CD4-positive, alpha-beta T cell (primary cell): ENCODE measurements at places on chromosomes 2 and 18.

- peak; percentile 53 for DNase-seq
- H3K27ac ChIP-seq: peak overlapping the region; percentile 85
- no peaks in the 10 kb centered on the region for H3K27me3 ChIP-seq
- H3K36me3 ChIP-seq: no peaks in the 10 kb centered on the region
- peak overlapping the region; percentile 13 for H3K4me3 ChIP-seq
These were observed 55.0 kb downstream of the ANKRD44 start for GRCh38 chr2:197255543-197255942.

DNA sequence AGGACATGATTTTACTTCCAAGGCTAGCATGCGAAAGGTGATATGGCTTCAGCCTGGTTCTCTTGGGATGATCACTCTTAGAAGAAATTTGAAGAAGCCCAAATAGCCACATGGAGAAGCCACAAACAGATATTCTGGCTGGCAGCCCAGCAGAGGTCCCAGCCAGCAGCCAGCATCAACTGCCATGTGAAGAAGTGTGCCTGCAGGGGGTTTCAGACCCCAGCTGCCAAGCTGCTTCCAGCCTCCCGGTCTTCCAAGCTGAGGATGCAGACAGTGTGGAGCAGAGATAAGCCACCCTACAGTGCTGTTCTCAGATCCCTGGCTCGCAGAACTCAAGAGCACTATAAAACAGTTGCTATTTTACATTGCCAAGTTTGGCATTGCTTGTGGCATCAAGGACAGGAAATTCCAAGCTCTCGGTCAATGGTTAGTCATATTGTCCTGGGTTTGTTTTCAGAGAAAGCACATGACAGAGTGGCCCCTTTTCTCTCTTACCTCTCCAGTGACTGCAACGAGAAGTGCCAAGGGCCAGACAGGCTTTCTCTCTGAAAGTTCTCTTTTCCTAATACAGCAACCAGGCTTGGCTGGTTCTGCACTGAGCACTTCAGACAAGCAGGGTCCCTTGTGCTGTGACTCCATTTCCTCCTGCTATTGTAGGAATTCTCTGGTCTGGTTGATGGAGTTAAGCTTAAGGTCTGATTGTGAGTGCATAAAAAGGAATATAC is 223.7 kb downstream of the ANKRD30B start:
- no peaks in the 10 kb centered on the region for H3K27me3 ChIP-seq
- no peak overlapping the region for H3K27ac ChIP-seq
- no peaks in the 10 kb centered on the region for H3K36me3 ChIP-seq

DNA sequence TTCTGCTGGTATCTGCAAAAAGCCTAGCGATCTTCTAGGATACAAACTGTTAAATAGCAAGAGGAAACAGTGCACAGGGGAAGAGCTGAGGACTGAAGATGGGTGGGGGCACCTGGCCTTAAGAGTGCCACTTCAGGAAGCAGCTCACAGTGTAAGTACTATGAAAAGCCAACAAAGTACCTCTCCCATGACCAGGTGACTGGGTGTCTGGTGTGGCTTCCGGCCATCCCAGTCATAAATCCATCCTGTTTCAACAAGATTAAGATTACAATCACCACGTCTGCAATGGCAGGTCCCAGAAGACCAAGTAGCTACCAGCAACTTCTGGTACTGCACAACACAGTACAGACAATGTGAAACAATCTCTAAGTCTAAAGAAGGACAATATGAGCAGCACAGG is 15.9 kb downstream of the ERFE start:
- DNase-seq: no peak
- H3K4me1 ChIP-seq: no peaks in the 10 kb centered on the region
- no peak overlapping the region for H3K4me3 ChIP-seq
- H3K36me3 ChIP-seq: peaks cover 81% of the 10 kb centered on the region
- no peaks in the 10 kb centered on the region for H3K27me3 ChIP-seq
- H3K27ac ChIP-seq: no peak overlapping the region

- H3K4me1 ChIP-seq: peaks cover 24% of the 10 kb centered on the region
- no peaks in the 10 kb centered on the region for H3K36me3 ChIP-seq
- peak; percentile 43 for DNase-seq
These were observed 5.1 kb upstream of the MIB1 start for GRCh38 chr18:21735452-21736015.

GRCh38 chr2:186570604-186571003 is 19.3 kb upstream of the ITGAV start:
- no peaks in the 10 kb centered on the region for H3K27me3 ChIP-seq
- H3K4me1 ChIP-seq: no peaks in the 10 kb centered on the region
- H3K27ac ChIP-seq: no peak overlapping the region
- no peak for DNase-seq
- no peak overlapping the region for H3K4me3 ChIP-seq

DNA sequence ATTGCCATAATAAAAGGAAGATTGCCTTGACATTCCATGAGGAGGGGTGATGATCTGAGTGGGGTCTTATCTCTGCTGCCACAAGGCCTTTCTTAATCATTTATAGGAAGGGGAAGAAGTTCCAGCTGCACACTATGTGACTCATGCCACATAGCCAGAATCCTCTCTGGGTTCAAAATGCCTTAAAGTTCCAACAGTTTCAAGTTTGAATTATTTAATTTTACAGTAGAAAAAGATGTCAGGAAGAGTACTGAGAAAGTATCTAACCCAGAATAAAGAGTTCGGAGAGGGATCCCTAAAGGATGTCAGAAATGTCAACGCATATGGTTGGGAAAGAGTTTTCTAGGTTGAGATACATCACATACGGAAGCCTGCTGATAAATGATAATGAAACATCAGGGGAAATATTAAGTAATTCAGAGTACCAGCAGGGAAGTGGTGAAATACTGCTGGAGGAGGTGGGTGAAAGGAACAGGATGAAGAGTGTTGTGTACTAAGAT is 999.9 kb downstream of the TSN start:
- H3K27me3 ChIP-seq: no peaks in the 10 kb centered on the region
- no peaks in the 10 kb centered on the region for H3K4me1 ChIP-seq
- no peak overlapping the region for H3K27ac ChIP-seq
- DNase-seq: no peak

GRCh38 chr2:22904126-22904684 is 480.8 kb upstream of the KLHL29 start:
- H3K36me3 ChIP-seq: no peaks in the 10 kb centered on the region
- no peak overlapping the region for H3K4me3 ChIP-seq
- no peaks in the 10 kb centered on the region for H3K27me3 ChIP-seq
- no peak overlapping the region for H3K27ac ChIP-seq
- DNase-seq: no peak
- H3K4me1 ChIP-seq: no peaks in the 10 kb centered on the region

DNA sequence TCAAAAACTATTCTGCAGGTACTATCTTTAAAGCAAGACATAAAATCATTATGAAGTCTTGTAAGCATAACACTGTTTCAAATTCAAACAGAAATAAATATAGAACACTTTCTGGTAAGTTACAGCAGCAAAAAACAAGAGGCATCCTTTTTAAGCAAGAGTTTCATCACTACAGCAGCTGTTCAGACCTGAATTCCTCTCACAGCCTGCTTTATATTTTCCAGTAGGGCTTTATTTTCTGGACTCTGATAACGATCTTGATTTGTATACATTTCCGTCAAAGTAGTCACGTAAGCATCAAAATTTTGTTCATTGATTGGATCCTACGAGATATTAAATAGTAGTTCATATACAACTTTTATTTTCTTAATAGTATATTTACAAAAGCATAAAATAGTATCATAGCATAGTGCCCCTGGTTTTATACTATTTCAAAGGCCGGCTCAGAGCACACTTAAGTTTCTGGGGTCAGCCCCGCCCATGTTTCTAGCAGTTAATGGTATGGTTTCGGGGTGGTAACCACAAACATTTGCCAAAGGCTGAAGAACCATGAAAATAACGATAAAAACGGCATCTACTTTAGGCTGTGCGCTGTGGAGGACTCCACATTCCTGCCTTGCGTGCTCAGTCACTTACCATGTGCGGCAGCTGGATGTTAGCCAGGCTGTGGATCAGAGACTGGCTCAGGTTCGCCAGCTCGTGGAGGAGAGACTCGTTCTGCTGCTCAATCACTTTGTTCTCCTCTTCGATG is 47.5 kb upstream of the PXDN start:
- no peak overlapping the region for H3K27ac ChIP-seq
- DNase-seq: no peak
- no peak overlapping the region for H3K4me3 ChIP-seq
- no peaks in the 10 kb centered on the region for H3K27me3 ChIP-seq
- no peaks in the 10 kb centered on the region for H3K36me3 ChIP-seq

- no peak for DNase-seq
- H3K36me3 ChIP-seq: no peaks in the 10 kb centered on the region
- no peak overlapping the region for H3K4me3 ChIP-seq
- H3K4me1 ChIP-seq: no peaks in the 10 kb centered on the region
These were observed 78.5 kb downstream of the TANC1 start for GRCh38 chr2:159046966-159047365.
